GDM1 (cell line): ENCODE measurements at places on chromosomes 12 and 14.

- DNase-seq = no peak
Measured at GRCh38 chr12:80798281-80798680, 81.6 kb downstream of the MYF5 start.

GRCh38 chr12:6936636-6937480, 6.8 kb upstream of the RNU7-1 start:
- no peak for DNase-seq

DNA sequence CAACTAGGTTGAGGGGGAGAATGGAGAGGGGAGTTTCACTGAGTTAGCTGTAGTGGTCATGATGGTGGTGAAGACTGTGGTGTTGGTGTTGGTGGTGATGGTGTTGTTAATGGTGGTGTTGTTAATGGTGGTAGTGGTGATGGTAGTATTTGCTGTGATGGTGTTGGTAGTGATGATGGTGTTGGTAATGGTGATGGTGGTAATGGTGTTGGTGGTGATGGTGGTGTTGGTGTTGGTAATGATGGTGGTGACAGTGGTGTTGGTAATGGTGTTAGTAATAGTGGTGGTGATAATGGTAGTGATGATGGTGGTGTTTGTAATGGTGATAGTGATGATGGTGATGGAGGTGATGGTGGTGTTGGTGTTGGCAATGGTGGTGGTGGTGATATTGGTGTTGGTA, 9.1 kb downstream of the C1R start:
- no peak for DNase-seq

- DNase-seq = no peak
Measured at GRCh38 chr12:118495296-118495695, 118.9 kb downstream of the SUDS3 start.

DNA sequence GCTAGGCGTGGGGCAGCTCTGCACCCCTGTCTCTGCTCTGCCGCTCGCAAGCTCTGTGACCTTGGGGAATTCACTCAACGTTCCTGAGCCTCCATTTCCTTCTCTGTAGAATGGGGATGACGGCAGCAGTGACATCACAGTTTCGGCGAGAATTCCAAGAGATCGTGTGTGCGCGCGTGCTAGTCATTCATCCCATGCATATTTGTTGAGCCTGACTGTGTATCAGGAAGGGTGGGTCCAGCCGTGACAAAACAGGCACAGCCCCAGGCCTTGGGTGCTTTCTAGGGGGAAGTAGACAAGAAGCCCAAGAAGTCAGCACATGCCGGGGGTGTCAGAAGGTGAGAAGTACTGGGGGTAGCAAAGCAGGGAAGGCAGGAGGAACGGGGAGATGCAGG, 145.6 kb upstream of the NCOR2 start:
- no peak for DNase-seq

DNA sequence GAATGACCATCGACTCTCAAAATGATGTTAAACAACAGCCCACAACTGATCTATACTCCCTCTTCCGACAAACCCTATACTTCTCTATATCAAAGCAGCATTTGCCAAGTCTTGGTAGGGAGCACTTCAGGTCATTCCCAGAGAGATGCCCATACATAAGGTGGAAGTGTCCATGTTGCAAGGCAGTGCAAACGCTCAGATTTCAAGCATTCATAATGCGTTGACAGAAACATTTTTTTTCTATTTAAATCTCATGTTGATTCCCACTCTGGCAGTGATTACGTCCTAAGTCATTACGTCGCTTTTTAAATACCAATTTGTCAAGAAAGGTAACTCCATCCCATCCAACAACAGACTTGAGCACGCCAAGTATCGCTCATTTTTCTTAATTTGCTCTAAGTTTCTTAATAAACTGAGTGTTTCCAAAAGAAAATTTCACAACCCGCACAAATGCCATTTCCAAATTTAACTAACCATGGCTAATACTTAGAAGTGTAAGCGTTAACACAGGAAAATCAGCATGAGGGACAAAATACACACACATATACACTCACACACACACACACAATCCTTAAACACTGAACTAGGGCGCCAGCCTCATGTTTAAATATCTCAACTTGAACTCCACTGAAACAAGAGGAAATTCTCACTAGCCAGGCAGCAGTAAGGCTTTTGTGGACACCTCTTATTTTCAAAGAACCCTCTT, 1.1 kb downstream of the GXYLT1 start:
- no peak for DNase-seq

DNA sequence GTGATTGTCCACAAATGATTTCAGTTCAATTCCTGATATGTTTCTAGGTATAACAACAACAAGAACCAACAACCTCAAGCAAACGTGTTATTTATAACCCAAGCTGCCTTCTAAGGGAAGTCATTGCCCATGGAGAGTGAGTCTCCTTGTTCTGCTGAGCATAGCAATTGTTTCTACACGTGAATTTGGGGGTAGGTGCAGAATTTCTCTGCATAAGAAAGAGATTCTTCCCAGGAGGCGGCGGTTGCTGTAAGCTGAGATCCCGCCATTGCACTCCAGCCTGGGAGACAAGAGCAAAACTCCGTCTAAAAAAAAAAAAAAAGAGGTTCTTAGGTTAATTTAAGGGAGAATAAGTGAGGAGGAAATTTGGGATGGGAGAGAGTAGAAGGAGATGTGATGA, 226.5 kb upstream of the PELI2 start:
- DNase-seq = no peak

GRCh38 chr12:107514887-107515445, 170.6 kb upstream of the PWP1 start:
- DNase-seq = no peak

DNA sequence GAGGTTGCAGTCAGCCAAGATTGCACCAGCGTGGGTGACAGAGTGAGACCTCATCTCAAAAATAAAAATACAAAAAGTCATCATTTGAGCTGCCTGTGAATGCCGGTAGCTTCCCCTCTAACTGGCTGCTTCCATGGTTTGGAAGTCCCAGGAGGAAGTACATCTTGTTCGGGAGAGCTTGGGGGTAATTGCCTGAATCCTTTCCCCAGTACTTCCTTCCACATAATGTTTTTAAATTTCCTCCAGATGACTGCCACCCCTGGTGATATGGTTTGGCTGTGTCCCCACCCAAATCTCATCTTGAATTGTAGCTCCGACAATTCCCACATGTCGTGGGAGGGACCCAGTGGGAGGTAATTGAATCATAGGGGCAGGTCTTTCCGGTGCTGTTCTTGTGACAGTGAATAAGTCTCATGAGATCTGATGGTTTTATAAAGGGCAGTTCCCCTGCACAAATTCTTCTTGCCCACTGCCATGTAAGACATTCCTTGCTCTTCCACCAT, 87.2 kb downstream of the SPRING1 start:
- DNase-seq = no peak

DNA sequence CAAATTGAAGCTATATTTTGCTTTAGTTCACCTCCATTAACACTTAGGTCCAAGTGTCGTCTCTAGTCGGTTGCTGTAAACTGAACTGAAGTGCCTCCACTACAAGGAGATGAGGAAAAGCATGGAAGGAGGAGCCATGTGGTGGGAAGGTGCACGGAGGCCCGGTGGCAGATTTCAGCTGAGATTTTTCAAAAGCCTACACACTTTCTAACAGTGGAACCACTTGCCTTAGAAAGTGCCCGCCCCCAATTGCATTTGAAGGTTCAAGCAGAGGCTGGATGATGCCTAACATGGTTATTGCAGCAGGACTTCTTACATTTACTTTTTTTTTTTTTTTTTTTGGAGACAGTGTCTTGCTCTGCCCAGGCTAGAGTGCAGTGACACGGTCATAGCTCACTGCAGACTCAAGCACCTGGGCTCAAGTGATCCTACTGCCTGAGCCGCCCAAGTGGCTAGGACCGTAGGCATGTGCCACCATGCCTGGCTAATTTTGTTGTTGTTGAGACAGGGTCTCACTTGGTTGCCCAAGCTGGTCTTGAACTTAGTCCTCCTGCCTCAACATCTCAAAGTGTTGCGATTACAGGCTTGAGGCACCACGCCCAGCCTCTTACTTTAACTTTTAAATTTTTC, 27.6 kb downstream of the EML1 start:
- no peak for DNase-seq

GRCh38 chr14:24673059-24673458, 39.1 kb upstream of the GZMB start:
- peak; percentile 6 for DNase-seq

- no peak for DNase-seq
Measured at GRCh38 chr14:28831126-28831525, 64.5 kb downstream of the FOXG1 start.
